ENCODE measurements at places on chromosomes 4 and X.

DNA sequence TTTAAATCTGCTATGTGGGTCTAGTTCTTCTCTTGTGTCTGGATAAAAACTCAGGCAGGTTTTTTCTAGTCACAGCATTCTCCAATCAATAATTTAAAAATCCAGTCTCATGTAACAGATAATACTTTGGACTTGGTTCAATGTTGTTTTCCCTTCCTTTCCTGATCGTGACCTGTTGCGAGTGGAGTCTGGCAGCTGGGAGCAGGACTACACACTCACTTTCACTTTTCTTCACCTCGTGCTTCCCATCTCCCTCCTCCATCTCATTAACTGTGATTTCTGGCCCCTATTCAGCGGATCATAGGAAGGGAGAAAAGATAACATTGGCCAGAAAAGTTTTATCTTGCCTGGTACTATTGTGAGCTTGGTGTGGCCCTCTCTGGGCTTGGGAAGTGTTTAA lies 96.6 kb upstream of the GATB start:
- DNase-seq, result no peak

- DNase-seq, result no peak
These were observed 4.0 kb downstream of the ETFDH start for GRCh38 chr4:158676076-158676475.

- DNase-seq, result no peak
These were observed 168.3 kb downstream of the ATOH1 start for GRCh38 chr4:93996895-93997294.

- DNase-seq, result no peak
These were observed 38.3 kb upstream of the MMAA start for GRCh38 chr4:145580906-145581305.

- no peak for DNase-seq
These were observed 1480.5 kb upstream of the IGFBP7 start for GRCh38 chr4:58590722-58591121.

- DNase-seq, result no peak
These were observed 297.2 kb downstream of the IQCM start for GRCh38 chr4:149518471-149518870.

GRCh38 chrX:87664381-87664780 lies 146.8 kb downstream of the KLHL4 start:
- no peak for DNase-seq

GRCh38 chr4:12963291-12963690 lies 520.8 kb downstream of the RAB28 start:
- no peak for DNase-seq

DNA sequence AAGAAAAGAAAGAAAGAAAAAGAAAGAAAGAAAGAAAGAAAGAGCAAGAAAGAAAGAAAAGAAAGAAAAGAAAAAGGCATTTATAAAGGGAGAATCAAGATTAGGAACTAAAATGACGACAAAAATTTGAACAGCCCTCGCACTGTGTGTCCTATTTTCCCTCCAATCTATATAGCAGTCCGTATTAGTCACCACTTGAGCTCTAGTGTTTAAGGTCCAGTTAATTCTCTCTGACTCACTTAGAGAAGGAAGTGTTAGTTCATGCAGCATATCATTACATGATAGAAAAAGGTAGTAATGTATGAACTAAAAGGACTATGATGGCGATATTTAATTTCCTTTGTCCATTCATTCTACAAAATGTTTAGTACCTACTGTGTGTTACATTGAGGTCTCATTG lies 122.7 kb downstream of the CBLL2 start:
- DNase-seq, result no peak

- DNase-seq, result no peak
These were observed 32.1 kb downstream of the RAP1GDS1 start for GRCh38 chr4:98293104-98293887.

- no peak for DNase-seq
These were observed 23.4 kb downstream of the FBXO8 start for GRCh38 chr4:174260099-174260498.

DNA sequence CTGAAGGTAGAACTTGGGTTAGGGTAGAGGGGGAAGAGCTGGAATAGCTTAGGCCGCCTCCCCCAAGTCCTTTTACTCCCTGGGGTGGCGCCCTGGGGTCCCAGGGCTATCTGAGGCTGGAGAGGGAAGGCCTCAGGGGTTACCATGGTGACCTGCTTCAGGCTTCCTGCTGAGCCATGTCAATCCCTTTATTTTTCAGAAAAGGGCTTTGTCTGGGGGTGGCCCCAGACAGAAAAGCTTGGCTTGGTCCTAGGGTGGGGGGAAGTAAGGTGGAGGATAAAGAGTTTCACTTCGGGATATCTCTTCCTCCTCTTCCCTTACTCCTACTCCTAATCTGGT lies 6.3 kb downstream of the EFNB1 start:
- DNase-seq, result no peak

DNA sequence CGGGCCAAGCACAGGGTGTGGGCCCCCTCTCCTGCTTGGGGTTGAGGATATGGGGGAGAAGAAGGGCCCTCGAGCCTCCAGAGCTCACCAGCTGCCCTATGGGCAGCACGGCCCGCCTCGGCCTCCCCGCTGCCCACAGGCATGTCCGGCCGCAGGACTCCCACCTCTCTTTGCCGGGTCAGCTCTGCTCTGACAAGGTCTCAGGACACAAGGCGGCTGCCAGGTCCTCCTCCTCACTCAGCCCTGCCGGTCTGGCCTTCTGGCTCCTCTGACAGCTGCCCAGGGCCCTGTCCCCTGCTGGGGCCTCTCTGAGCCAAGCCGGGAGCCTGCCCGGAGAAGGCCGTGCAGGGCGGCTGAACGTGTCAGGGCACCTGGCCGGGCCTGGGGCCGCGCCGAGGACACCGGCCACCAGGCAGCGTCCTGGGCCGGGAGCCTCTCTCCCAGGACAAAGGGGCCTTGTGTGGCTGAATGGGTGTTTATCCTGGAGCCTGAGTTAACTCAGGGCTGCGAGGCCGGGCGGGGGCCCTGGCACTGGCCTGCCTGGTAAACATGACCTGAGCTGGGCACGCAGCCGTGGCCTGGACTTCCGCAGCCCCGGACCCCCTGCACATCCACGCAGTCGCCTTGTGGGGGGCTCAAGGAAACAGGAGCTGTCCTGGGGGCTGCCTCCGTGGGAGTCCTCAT lies 25.7 kb downstream of the TACC3 start:
- DNase-seq, result no peak

GRCh38 chr4:4990329-4990728 lies 28.9 kb downstream of the CYTL1 start:
- DNase-seq, result no peak

DNA sequence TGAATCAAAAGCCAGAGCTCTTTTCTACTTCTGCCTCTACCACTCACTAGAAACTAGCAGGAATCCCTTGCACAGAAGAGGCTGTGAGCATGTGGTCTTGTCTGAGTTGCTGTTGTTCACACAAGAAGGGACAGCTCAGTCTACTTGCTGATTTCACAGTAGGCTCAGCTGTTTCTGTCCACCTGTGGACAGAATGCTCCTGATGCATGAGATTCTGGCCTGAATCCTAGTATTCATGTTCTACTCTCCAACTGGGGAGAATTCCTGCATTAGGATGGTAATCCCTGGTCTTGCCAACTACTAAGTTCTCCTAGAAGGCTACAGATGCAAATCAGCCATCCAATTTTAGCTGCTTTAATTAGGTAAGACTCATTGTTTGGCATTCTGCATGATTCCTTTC lies 112.8 kb downstream of the PPA2 start:
- no peak for DNase-seq

GRCh38 chrX:135170877-135171519 lies at the start of gene CT55:
CT55 (minus strand) TSS chrX:135171398; CDS start chrX:135171171, 227 bp downstream.
- no peak for DNase-seq

GRCh38 chr4:98539741-98540140 lies 118.7 kb downstream of the TSPAN5 start:
- DNase-seq, result no peak
